ENCODE measurements at places on chromosomes 5 and 9.

DNA sequence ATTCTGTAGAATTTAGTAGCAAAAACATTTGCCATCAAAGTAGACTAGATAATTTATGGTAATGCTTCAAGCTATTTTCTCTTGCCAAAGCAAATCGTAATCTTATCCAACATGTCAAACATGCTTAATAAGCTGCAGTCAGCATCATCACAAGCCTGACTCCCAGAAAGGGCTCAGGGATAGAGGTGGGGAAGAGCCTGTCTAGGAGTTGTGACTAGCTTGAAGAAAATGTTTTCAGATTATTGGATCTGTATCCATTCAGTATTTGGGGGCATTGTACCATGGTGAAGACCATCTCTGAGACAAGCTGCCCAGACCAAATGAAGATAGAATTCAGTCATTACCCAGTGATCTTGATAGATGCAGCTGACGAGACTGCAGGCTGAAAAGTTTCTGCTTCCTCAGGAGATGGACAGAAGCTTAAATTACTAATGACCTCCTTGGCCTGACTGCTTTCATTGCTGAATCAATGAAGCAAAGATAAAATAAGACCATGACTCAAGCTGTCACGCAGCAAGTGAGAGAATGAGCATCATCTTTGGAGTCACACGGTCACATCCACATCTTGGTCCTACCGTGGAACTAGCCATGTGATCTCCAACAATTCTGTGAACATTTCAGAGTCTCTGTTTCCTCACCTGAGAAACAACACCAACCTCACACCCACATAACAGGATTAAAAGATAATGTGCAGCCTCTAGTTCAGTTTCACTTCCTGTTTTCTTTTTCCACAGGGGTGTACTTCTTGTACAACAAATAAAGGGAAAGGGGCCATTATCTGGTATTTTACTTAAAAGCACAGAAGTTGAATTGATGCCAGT is 9.4 kb downstream of the ERAP2 start:
- no peak for DNase-seq

DNA sequence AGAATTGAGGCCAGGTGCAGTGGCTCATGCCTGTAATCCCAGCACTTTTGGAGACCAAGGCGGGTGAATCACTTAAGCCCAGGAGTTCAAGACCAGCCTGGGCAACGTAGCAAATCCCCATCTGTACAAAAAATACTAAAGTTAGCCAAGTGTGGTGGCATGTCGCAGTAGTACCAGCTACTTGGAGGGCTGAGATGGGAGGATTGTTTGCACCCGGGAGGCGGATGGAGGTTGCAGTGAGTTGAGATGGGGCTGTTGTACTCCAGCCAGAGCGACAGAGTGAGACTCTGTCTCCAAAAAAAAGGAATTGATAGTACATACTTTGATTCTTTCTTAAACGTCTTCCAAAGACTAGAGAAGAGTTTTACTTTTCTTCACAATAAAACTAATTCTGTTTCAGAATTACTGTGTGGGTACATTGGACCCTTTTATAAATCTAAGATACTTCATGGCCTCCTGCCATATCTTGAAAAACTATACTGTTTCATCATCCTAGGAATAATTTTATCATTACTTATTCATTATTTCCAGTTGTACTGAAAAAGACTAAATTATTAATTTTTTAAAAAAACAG is 132.0 kb upstream of the GRHPR start:
- no peak for DNase-seq

DNA sequence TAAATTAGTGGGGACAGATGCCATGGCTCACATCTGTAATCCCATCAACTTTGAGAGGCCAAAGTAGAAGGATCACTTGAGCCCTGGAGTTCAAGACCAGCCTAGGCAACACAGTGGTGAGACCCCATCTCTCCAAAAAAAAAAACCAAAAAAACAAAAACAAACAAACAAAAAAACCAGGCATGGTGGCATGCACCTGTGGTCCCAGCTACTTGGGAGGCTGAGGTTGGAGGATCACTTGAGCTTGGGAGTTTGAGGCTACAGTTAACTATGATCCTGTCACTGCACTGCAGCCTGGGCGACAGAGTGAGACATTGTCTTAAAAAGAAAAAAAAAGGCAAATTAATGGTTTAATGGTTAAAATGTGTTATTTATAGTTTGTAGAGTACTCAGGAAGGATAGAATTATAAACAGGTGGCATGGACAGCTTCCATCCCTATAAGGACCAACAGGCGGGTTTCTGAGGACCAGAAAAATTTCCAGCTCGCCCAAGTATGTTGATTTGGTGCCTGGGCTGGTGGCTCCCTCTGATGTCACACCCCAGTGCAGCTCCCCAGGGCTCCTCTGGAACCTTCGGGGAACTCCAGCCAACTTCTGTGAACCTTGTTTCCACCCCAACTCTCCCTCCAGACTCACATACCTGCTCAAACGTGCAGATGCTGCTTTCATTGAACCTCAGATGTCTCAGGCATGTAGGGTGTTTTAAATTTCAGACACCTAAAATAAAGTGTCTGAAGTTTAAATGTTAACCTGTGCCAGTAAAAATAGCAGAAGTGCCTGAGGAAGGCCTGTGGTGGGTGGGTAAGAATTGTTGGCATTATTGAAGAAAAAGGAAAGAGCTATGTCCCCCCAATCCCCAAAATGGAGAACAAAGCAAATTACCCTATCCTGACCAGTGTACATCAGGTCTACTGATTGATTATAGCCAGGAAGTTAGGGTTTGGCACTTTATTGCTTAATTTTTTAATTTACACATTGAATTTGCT is 69.0 kb downstream of the TRIO start:
- DNase-seq, result no peak

DNA sequence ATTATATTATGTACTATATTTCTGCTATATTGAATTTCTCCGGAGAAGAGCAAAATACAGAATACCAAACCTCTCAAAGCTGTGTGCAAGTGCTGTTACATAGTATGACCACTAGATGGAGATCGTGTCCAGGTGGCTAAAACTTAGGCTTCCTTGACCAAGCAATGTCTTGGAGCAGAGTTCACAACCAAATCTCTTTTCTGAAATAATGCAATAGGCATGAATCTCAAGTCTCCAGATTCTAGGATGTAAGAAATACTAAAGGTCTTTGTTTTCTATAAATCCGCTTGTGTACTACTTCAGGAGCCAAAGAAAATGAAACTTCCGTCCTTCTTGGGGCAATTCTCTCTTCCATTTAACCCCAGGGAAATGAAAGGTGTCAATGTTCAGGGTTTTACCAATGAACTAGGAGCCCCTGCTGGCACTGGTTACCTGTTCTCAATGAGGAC is 181.5 kb upstream of the RAI14 start:
- DNase-seq, result peak; percentile 59

GRCh38 chr9:89996773-89997172 is 392.0 kb downstream of the GADD45G start:
- no peak for DNase-seq

DNA sequence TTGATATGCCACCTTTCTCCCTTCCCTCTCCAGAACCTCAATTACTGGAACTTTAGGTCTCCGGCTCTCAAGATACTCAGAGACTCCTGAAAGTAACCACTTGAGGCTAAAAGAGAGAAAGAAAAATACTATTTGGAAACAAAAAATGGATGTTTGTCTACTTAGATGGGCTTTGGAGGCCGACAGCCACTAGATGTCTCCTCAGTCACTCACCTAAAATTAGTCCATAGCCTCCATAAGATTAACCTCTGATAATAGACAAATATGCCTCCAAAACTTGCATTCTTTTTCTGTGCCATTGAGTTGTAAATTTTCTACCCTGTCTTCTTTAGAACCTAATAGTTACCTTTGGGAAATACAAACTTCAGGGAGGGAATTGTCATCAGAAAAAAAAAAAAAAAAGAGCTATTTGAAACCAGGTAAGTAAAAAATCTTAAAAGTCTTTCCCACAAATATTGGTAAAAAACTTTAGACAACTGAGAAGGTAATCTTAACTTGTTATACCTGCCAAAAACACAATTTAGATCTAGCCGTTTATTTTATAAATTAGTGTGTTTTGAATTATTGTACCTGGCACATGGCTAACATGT is 11.2 kb upstream of the PCDH1 start:
- no peak for DNase-seq

- no peak for DNase-seq
Measured at GRCh38 chr5:150774145-150774544, 4.4 kb upstream of the SMIM3 start.

GRCh38 chr5:68405784-68406743 is 190.5 kb downstream of the PIK3R1 start:
- no peak for DNase-seq
